Small intestine (tissue), 16 donors: ENCODE measurements at places on chromosomes 13 and 19.

DNA sequence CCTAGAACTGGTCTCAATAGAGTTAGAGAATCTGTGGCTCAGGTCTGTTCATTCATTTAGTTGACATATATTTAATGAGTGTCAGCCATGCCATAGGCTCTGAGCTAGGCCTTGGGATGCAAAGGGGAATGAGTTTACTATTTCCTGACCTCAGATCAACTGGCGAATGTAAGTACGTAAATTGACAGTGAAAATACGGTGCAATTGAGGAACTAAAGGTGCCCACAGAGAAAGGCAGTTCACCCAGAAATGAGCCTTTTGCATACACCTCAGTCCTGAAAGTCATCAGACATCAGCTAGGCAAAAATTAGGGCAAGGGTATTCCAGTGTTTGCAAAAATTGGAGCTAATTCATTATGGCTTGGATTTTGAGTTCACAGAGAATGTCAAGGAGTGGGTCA, 20.6 kb upstream of the UPF3A start:
- H3K4me1 ChIP-seq: no peaks in the 10 kb centered on the region
- no peak for DNase-seq
- H3K4me3 ChIP-seq: no peak overlapping the region
- peaks cover 53% of the 10 kb centered on the region for H3K36me3 ChIP-seq

GRCh38 chr13:110293037-110293436, 13.9 kb downstream of the COL4A1 start:
- no peaks in the 10 kb centered on the region for H3K4me1 ChIP-seq
- no peaks in the 10 kb centered on the region for H3K27me3 ChIP-seq
- no peak overlapping the region for H3K4me3 ChIP-seq

- no peak for DNase-seq
- H3K27me3 ChIP-seq: no peaks in the 10 kb centered on the region
- H3K4me1 ChIP-seq: peaks cover 10% of the 10 kb centered on the region
Measured at GRCh38 chr19:32349051-32349450, 3.6 kb downstream of the ZNF507 start.

DNA sequence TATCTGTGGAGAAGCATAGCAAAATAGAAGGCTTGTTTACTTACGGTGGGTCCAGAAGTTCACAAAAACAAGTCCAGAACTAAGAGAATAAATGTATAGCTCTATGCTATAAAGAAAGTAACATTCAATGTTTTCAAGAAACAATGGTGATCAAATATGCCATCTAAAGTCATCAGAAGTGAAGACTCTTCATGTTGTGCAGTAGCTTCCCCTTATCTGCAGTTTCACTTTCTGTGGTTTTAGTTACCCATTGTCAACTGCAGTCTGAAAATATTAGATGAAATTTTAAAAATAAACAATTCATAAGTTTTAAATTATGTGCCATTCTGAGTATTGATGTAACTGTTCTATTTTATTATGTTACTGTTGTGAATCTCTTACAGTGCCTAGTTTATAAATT, 72.5 kb downstream of the EDNRB start:
- no peak for DNase-seq
- H3K36me3 ChIP-seq: no peaks in the 10 kb centered on the region
- no peaks in the 10 kb centered on the region for H3K27me3 ChIP-seq
- H3K4me3 ChIP-seq: no peak overlapping the region

GRCh38 chr13:32837973-32838927, 178.0 kb upstream of the KL start:
- peaks cover 2% of the 10 kb centered on the region for H3K4me1 ChIP-seq
- peak overlapping the region; percentile 76 for H3K27ac ChIP-seq
- no peaks in the 10 kb centered on the region for H3K36me3 ChIP-seq
- no peak for DNase-seq
- no peak overlapping the region for H3K4me3 ChIP-seq

- no peak overlapping the region for H3K27ac ChIP-seq
- H3K36me3 ChIP-seq: no peaks in the 10 kb centered on the region
- no peaks in the 10 kb centered on the region for H3K4me1 ChIP-seq
- H3K4me3 ChIP-seq: no peak overlapping the region
- DNase-seq: no peak
Measured at GRCh38 chr13:20995245-20995838, 66.0 kb downstream of the LATS2 start.

DNA sequence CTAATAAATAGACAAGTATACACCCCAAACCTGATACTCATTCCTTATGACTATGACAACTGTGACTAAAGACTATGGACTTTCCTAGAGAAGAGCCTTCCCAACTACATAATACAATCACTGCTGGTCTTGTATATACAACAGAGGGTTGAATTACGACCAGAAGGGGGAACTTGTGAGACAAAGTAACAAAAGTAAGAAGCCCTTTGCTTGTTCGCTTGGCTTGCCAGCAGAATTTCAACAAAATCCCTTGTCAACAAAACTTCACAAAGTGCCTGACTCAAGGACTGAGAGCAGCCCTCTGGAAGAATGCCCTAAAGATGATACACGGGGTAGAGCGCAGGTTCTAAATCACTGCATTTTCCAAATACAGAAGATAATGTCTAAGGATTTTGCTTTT, 99.4 kb downstream of the WASF3 start:
- H3K4me3 ChIP-seq: no peak overlapping the region
- H3K27ac ChIP-seq: no peak overlapping the region
- no peaks in the 10 kb centered on the region for H3K4me1 ChIP-seq
- no peaks in the 10 kb centered on the region for H3K27me3 ChIP-seq
